GM23338 (cell line): ENCODE measurements at places on chromosomes 11 and 22. TPM values are rescaled to one million over a fixed set of nuclear protein-coding genes. Genes with fewer than 3 reads are reported as not detected.

The KCNE3 gene
- 2.3 and 2.4 TPM in 2 replicates for polyA plus RNA-seq

The EIF4ENIF1 gene
- 13.1 and 13.4 TPM in 2 replicates for polyA plus RNA-seq

The GGT1 gene
- 6.4 and 6.6 TPM in 2 replicates for polyA plus RNA-seq

The ZBED4 gene
- polyA plus RNA-seq, result 8.5 and 9.0 TPM in 2 replicates

The SEC14L2 gene
- polyA plus RNA-seq, result 2.2 and 2.5 TPM in 2 replicates

The THYN1 gene
- 183 and 216 TPM in 2 replicates for polyA plus RNA-seq

The DGCR6 gene
- 1.4 and 2.2 TPM in 2 replicates for polyA plus RNA-seq

The KCNA4 gene
- not detected in 2 replicates for polyA plus RNA-seq

The DNHD1 gene
- polyA plus RNA-seq, result 2.5 and 3.6 TPM in 2 replicates

The GSTT2B gene
- polyA plus RNA-seq, result 16.4 and 17.2 TPM in 2 replicates
